BJ (cell line): ENCODE measurements at places on chromosomes 7 and 10.

GRCh38 chr10:80855348-80855971 is 317.8 kb downstream of the SH2D4B start:
- DNase-seq, result no peak

GRCh38 chr7:37198041-37198905 is 250.4 kb downstream of the ELMO1 start:
- no peak for DNase-seq

DNA sequence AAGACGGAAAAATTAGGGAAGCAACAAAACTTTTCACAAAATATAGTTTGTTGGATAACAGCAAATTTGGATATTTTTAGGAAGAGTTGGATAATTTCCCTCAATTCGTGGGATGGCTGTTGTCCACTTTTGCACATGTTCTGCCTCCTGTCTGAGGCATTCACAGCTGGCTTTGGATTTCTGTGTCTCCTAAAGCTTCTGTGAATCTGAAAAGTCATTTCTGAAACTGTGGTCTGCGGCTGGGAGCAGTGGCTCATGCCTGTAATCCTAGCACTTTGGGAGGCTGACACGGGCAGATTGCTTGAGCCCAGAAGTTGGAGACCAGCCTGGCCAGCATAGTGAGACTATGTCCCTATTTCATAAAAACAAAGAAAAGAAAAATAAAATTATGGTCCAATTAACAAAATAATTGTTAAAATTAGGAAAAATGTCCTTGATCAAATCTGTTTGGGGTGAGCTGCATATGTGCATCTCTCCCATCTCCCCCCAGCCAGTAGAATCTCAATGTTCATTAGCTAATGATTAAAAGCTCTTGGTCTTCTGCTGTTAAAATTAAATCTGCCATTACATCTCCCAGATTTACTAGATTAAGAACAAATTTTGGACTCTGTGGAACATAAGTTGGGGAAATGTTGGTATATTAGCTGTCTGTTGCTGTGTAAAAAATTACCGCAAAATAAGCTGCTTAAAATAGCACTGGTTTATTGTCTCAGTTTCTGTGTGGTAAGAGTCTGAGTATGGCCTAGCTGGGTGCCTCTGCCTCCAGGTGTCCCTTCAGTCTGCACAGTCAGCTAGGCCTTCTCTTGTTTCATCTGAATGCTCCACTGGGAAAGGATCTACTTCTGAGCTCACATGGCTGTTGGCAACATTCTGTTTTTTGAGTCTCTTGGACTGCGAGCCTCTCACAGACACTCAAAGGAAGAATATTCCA is 332.0 kb upstream of the FZD1 start:
- no peak for DNase-seq

DNA sequence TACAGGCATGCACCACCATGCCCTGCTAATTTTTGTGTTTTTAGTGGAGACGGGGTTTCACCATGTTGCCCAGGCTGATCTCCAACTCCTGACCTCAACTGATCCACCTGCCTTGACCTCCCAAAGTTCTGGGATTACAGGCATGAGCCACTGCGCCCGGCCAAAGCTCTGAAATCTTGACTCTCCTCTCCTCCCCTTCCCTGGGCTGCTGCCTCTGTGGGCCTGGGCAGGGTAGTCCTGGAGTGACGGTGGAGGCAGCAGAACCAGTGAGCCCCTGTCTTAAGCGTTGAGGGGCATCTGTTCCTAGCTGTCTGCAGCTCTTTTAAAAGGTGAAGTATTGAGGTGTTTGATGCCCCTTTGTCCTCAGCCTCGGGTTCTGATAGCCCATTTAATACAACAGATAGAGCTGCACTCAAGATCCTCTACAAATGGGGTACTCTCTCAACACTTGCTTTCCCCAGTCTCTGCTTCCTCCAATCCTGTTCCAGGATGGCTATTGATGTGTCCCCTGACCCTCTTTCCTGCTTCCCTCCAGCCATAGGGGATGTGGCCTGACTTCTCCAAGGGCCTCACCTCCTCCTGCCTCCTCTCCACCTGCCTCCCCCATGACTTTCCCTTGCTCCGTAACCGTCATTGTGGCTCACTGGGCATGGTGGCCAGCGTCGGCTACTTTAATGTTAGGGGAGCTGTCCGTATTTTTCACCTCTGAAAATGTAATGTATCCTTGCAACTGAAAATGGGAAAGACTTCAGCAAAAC is 442.5 kb downstream of the GLRX3 start:
- no peak for DNase-seq

GRCh38 chr7:38002689-38003088 is 82.2 kb downstream of the EPDR1 start:
- no peak for DNase-seq

DNA sequence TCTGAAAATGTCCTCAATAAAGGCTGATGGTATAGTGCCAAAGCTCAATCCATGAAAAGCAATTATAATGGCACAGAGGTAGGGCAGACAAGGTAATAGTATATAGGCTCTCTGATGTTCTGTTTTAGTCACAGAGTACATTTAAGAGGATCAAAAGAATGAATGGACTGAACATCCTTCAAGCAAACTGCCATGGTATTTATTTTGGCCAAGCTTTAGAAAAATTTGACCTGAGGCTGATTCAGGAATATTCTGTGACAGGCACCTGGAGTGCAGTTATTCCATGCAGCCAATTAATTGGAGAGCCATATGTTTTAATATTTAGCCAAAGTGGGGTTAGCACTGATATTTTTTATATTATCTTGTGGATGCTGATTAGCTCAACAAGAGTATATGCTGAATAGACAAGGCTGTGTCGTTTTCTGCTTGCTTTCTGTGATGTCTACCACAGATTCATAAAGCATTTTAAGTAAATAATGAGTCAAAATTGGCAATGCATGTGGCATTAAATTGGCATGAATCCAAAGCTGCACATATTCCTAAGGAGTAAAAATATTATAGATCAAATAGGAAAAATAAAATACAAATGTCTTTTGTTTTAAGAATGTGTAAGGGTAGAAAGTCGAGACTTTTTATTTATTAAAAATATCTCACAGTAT is 177.4 kb downstream of the PCLO start:
- DNase-seq, result no peak

DNA sequence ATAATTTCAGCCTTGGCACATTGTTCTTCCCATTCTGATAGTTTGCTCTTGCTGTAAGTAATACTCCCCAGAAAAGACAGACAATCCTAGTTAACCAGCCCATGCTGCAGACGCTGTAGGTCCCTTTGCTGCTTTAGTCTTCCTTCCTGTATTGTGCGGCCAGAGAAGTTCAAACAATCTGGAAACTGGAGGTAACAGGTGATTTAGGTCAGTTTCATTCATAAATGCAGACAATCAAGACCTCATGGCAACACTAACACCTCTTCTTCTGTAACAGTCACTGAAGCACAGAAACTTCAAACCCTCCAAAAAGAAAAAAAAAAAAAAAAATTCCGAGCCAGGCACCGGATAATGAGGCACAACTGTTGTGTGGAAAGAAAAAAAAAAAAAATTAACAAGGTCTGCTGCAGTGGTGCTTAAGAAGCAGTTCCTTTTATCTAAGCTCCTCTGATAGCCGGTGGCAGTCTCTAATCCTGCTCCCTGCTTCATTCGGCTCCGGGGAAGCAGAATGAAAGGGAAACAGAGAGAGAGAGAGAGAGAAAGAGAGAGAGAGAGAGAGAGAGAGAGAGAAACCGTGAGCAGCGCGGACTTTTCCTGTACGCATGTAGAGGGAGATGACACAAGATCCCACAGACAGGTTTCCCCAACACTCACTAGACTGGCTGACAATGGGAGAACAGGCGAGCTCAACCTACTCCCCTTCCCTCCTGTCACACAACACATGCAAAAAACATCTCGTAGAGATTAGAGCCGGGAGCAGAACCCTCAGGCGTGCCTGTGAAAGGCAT is at the start of gene SEMA3A:
Gene SEMA3A (minus strand): TSS at position 306 of the 788 bp plus-strand sequence. CDS start 203 bp downstream, at position 103.
- DNase-seq, result no peak

- no peak for DNase-seq
Measured at GRCh38 chr7:32379510-32380112, 110.6 kb downstream of the LSM5 start.

GRCh38 chr10:123096452-123096851 is 39.3 kb upstream of the HMX3 start:
- no peak for DNase-seq

DNA sequence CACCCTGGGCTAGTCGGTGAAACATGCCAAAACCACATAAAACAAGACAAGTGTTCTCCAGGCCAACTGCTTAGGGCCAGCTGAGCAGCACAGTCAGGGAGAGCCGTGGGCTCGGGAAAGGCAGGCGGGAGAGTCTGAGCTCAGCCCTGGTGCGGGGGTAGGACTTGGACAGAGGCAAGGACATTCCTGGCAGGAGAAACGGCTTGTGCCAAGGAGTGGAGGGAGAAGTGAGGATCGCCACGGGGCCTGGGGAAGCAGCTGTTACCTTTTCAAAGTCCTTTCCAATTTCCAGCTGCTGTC is 4.2 kb downstream of the ELN start:
- peak; percentile 77 for DNase-seq

DNA sequence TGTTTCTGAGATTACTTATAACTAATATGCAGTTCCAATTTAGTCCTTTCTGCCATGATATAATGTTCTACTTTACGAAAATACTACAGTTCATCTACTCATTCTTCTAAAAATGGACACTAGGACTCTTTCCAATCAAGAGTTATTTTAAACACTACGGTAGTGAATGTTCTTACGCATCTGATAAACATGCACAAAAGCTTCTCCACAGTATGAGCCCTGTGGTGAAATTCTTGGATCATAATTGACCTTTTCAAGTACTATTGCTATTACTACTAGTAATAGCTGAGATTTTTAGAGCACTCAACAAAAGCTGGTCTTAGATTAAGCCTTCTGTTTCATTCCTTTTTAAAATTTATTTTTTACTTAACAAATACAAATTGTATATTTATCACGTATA is 106.4 kb downstream of the CH25H start:
- DNase-seq, result no peak

DNA sequence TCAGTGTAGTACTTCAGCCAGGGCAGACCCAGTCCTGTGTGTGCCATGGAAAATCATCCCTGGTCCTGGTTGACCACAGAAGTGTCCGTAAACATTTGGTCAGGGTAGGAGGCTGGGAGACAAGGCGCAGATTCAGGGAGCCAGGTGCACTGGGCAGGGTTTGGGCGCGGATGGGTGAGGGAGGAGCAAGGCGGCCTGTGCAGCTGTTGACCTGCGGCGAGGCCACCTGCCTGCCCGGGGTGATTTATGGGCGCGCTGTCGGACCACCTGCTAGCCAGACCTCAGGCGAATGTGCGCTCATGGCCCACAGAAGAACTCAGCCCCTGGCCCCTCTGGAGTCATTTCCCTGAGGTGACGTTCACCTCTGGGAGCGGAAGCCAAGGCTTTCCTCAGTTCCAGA is 6.6 kb downstream of the SFRP5 start:
- DNase-seq, result no peak

GRCh38 chr7:128887169-128888038 is 23.1 kb downstream of the KCP start:
- DNase-seq, result no peak

- DNase-seq, result no peak
Measured at GRCh38 chr7:68122801-68123200, 1126.2 kb downstream of the TYW1 start.

DNA sequence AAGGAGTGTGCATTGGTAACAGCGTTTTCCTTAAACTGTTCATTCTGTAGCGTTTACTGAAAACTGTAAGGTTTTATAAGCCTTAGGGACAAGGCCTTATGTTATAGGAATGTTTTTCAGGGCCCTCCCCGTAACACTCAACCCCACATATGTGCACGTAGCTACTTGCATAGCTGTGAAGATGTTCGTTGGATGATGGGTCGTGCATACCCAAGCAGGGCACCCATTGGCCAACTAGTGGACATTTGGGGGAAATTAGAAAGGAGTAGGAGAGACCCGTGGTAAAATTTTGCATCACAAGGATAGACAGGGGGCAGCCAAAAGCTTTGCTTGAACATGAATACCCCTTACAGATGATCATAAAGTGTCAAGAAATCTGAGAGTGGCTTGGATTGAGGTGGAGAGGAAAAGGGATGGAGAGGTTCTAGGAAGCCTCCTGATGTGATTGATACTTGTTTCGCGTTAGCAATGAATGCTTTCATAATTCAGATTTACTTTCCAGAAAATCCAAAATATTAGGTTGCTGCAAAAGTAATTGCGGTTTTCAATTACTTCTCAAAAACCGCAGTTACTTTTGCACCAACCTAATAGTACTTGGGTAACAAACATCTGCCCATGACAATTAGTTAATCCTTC is 878 bp downstream of the SEC61A2 start:
- DNase-seq, result no peak

DNA sequence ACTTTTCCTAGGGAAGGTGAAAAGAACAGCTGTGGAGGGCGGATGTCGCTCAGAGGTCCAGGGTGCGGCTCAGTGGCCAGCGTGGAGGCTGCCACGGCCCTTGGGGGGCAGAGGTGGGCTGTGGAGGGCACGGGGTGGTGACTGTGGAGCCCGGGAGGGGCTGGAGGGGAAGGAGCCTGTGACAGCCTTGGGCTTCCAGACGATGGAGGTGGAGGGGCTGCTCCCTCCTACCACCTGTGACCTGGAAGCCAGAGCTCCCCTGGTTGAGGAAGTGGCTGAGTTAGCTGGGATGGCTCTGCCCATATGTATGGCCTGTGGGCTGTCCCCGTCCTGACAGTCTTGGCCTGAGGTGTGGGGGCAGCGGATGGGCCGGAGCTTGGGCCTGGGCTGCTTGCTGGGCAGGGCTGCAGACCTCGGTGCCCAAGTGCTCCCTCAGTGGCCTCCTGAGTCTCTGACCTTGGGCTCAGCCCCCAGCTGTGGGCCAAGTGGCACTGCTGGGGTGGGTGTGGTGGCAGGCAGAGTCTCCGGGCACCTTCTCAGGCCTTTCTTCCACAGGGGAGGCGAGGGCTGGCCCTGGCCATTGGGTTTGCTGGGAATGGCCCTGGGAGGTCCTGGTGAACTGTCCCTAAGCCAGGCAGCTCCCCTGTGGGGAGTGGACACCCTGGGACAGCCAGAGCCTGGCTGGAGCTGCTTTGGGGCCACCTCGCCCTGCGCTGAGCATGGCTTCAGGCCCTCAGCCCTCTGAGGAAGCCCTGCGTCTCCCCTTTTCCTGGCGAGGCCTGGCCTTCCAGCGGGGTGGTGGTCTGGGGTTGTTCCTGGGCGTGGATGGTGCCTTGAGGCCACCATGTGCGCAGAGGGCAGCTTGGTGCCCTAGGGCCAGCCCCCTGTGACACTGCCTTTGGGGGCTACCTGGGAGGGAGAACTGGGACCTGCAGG is 3.9 kb downstream of the BRI3 start:
- no peak for DNase-seq
